ENCODE measurements at places on chromosomes 16 and 17. TPM values are rescaled to one million over a fixed set of nuclear protein-coding genes. Genes with fewer than 3 reads are reported as not detected.

DNA sequence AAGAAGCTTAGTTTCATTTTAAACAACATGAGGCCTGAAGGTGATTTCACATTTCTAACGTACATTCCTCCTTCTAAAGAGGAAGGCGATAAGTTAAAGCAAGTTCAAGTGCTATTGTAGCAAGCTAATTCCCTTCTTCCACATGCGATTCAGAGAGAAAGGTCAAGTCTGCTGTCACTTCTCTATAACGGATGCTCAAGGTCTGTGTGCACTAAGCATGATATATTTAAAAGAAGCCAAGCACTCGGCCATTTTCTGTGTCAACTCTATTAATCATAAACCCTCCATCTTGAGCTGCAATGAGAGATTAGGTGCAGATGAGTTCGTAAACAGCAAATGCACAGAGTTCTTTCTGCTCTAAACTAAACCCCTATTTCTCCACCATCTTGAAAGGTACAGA, 568.8 kb upstream of the ZFHX3 start:
- DNase-seq = no peak

GRCh38 chr16:82682767-82683166, 56.0 kb downstream of the CDH13 start:
- no peak for DNase-seq

KRT20 gene
- total RNA-seq = 0.08 TPM

SRL gene
- total RNA-seq = 71.0 TPM

GRCh38 chr17:68344701-68345136, 53.4 kb downstream of the ARSG start:
- DNase-seq = no peak

DNA sequence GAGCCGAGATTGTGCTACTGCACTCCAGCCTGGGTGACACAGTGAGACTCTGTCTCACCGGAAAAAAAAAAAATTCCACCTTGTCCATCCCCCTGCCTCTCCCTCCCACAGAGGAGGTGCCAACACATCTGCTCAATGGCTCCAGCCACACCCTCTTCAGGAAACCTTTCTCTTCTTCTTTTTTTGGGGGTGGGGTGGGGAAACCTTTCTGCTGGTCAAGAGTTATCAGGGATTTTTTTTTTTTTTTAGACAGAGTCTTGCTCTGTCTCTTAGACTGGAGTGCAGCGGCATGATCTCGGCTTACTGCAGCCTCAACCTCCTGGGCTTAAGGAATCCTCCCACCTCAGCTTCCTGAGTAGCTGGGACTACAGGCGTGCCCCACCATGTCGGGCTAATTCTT, 18.7 kb downstream of the TNS4 start:
- no peak for DNase-seq

DNA sequence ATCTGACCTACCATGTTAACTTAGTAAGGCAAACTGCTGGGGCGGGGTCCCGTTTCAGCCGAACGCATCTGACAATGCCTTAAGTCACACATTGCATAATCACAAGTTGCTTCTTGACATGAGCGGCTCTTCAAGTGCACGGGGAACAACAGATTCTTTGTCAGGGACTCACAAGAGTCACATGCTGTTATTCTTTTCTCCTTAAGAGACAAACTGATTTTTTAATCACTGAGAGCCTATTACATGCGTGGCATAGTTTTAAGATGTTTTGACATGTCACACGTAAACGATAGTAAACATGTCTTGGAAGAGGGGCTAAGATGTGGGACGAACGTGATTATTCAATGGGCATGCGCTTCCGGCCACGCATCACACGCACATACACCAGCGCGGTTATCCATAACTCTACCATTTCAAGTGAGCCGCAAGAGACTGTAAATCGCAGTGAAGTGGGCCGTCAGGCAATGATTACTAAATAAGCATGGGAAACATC, 63.4 kb downstream of the ADCY9 start:
- DNase-seq = peak; percentile 55

- DNase-seq = no peak
Measured at GRCh38 chr16:73062001-73062616, 14.2 kb upstream of the ZFHX3 start.

DNA sequence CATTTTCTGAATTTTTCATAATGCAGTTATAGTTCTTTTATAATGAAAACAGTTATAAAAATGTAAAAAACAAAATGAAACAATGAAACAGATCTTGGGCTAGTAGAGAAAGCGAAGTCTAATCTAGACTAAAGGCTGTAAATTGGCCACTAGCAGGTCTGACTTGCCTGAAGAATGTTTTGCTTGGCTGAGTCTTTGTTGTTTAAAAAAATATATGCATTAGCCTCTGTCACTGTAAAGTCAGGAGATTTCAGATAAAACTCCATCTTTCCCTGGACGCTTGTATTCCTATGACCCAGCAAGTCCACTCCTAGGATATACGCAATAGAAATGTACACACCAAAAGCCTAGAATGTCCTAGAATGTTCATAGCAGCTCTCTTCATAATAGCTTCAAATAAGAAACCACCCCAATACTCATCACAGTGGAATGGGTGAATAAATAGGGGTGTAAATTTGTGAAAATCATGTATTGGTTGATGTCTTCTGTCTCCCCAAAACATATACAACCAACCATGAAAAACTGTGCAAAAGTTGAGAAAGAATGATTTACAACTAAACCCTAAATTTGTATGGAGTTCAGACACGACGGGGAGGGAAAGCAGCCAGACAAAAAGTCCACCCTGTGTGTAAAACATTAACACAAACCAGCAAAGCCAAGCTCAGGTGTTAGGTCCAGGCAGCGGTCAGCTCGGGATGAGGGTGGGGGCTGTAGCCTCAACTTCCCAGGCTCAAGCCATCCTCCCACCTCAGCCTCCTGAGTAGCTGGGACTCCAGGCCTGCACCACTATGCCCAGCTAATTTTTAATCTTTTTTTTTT, 37.7 kb upstream of the MEAK7 start:
- DNase-seq = no peak

GRCh38 chr16:56457927-56458470, 6.6 kb downstream of the OGFOD1 start:
- DNase-seq = no peak

KRTAP4-1 gene
- not detected for total RNA-seq

DNA sequence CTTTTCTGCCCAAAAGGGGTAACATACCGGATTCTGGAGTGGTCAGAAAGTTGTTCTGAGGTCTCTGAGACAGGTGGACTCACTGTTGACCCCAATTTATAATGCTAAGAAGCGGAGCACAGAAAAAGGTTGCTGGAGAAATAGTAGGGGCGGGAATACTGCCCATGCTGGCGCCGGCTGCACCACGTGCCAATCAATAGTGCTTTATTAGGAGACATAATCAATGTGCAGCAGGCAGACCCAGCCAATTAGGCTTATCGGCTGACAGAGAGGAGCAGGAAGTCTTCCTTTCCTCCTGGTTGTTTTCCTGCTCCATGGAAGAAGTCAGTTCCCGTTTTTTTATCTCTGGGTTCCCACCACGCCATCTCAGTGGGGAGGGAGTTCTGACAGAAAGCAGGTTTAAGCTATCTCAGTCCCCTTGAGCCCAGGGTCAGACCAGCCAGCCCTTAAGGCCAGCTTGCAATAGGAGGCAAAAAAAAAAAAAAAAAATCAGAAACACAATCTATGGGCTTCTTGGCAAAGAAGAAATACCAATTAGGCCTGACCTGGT, 68.2 kb upstream of the IRX6 start:
- DNase-seq = no peak

Measured in SJCRH30 (cell line).